ENCODE measurements at places on chromosomes 4 and X.
A peak's percentile ranks its signal among the peaks of the same experiment; 100 is the strongest.

DNA sequence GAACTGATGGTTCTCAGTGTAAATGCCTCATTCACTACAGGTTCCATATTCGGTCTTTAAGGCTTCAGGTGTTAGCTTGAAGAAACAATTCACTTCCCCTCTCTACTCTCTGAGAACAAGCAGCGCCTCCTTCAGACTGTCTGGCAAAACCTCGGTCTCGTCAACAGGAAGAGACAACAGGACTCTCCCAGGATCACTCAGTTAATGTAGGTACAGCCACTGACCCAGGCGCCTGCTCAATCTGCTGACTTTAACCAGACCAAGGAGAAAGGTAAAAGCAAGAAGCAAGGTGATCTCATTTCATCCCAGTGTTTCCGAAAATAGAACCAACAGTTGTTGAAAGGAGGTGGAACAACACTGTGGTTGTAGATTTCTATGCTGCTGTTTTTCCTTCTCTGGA lies 102.2 kb downstream of the SLC2A9 start:
- DNase-seq: no peak

- no peak for DNase-seq
These were observed 37.3 kb downstream of the AFF2 start for GRCh38 chrX:148537556-148538182.

GRCh38 chr4:80374180-80374579 lies 38.6 kb downstream of the CFAP299 start:
- DNase-seq: no peak

- no peak for DNase-seq
These were observed 201.6 kb downstream of the CAMK2D start for GRCh38 chr4:113559947-113560346.

DNA sequence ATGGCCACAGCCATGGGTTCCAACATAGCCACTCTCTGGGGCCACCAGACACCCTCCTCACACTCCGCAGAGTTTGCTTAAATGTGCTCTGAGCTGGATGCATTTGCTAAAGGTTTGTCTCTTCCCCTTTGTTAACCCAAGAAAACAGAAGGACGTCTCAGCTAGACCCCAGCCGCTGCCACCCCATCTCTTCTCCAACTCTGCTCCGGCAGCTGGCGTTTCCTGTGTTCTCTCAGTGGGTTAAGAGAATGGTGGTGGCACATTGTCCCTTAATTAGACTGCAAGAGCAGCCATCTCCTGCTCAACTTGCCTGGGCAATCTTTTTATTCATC lies 43.7 kb upstream of the FAM9C start:
- DNase-seq: no peak

- DNase-seq: no peak
These were observed 251.9 kb upstream of the NR3C2 start for GRCh38 chr4:148693913-148694649.

DNA sequence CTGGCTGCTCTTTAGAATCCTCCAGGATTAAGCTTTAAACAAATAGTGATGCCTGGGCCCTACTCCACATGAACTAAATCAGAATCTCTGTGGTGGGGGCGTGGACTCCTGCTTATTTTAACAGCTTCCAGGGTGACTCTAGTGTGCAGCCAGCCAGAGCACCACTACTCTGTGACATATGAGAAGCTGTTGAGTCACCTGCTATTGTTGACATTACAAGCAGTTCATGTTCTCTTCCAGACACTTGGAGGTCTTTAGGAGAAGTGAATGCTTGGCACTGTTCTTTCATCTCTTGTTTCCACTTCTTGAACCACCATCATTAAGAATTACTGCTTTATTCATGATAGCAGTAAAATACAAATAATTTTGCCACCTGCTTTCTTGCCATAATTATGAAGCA lies 426 bp upstream of the C4orf51 start:
- peak; percentile 56 for DNase-seq

DNA sequence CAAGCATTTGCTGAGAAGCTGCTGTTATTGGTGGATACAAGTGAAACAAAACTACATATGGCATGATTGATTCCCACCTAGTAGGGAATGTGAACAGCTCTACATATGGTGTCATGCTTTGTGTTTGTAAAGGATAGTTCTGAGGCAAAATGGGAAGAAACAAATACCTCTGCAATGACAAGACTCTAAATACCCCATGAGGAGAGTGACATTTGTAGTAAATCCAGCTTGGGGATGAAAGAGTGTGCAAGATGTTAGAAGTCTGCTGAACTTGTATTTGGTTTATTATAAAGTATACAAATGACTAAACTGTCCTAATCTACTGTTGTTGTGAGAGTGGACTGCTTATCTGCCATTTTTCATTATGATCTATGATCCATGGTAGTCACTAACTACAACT lies 120.8 kb upstream of the HS3ST1 start:
- no peak for DNase-seq

DNA sequence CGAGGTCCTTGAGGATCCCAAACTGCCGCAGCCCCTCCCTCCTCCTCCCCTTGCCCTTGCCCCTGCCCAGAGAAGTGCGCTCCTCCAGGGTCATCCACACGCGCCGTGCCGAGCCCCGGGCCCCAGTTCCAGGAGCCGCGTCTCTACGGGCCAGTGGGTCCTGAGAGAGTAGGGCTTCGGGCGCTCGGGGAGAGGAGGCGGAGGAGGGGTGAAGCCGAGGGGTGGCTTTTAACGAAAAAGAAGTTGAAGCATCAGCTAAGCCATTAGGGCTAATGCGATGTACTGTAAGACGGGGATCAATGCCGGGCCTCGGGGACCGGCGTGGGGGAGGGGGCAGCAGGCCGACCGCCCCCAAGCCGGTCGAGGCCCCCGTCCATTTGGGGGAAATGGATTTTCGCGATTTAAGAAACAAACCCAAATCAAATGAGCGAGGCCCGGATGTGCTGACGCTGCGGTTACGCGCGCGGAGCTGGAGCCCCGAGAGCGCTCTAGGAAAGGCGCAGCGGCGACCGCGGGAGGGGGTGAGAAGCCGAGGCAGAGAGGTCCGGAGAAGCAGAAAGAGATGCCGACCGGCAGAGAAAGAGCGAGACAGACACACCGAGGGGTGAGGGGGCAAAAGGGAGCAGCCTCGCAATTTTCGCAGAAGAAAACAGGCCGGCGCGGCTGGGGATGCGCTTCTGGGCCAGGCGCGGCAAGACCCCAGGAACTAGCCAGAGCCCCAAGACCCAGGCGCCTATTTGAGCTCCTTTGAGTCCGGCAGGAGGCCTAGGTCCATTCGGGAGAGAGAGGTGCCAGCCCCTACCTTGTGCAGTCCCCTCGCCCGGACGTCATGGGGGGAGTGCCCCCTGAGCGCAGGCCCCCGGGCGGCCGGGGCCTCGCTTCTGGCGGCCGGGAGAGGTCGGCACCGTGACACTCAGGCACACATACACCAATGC lies 13.6 kb downstream of the HMX1 start:
- no peak for DNase-seq

DNA sequence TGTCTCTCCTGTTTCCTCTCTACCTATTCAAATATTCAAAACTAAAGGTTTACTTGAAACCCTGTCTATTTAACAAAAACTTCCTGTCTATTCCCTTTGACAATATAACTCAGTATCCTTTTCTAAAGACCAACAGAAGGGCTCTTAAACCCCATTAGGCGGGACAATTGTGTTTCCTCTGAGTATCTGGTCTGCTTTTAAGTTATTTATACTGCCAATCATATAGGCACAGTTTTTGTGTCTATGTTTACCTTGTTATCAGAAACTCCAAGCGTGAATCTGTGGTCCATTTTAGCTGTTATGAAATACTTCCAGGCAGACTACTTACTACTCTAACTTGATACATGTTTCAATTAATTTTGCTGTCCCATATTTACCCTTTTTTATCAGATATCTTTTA lies 350.0 kb upstream of the CTSO start:
- DNase-seq: peak; percentile 37
